ENCODE measurements at places on chromosomes 5 and 9. TPM values are rescaled to one million over a fixed set of nuclear protein-coding genes. Genes with fewer than 3 reads are reported as not detected.

DNA sequence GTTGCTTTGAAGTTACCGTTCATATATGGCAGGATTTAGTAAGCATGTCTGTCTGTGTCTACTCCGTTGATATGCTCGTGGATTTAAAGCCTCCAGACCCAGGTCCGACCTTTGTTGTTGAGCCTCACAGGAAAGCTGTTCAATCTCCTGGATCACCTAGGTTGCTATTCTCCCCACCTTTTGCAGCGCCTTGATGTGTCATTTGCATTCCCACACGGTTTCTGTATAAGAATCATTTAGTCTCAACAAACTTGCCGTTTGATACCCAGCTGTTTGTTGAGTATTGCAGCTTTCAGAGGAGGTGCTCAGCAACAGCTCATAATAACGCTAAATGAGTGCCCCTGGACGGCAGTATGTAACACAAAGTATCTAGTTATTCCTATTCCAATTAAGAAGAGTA, 1.2 kb upstream of the ADGRV1 start:
- no peak for DNase-seq

Gene RGS7BP
- total RNA-seq, result not detected

DNA sequence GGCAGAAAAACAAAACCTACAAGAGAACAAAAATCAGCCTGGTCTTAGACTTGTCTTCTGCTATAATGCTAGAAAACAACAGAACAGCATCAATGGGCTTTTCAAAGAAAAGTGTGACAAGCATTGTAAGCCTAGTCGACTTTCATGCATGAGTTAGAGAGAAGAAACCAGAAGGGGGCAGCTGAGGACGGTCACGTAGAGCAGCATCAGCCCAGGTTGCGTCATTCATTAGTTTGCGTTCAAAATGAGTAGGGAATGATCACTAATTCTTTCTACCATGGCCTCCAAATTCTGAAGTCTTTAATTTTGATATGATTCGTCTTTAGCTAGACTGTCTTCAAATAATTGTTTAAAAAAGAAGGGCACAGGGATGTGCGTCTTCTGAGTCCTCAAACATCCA, 4.7 kb upstream of the ISCA1 start:
- DNase-seq, result no peak

- no peak for DNase-seq
Observed at GRCh38 chr9:95316274-95316673, 1.2 kb downstream of the FANCC start.

Gene CACFD1
- total RNA-seq, result 7.7 TPM

Gene FANCG
- 29.2 TPM for total RNA-seq

Gene IRX1
- total RNA-seq, result not detected

DNA sequence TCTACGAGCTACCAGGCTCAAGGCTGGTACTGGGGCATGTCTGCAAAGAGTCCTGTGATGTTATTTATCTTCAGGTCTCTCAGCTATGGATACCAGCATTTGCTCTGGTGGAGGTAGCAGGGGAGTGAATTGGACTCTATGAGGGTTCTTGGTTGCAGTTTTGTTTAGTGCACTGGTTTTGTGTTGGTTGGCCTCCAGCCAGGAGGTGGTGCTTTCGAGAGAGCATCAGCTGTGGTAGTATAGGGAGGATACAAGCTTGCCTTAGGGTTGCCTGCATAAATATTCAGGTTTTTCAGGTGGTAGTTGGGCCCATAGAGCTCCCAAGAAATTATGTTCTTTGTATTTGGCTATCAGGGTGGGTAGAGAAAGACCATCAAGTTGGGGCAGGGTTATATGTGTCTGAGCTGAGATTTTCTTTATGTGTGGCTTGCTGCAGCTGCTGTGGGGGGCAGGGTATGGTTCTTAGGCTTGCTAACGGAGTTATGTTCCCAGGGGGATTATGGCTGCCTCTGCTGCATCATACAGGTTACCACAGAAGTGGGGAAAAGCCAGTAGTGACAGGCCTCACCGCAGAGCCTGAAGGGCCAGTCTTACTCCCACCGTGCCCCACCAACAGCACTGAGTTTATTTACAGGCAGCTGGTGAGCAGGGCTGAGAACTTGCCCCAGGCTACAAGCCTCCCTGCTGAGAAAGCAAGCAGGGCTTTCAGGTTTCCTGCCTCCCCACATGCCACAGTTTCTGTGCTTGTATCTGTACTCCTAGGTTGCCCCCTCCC, 9.7 kb upstream of the RIOK2 start:
- no peak for DNase-seq

Gene TGFBI
- 810 TPM for total RNA-seq

DNA sequence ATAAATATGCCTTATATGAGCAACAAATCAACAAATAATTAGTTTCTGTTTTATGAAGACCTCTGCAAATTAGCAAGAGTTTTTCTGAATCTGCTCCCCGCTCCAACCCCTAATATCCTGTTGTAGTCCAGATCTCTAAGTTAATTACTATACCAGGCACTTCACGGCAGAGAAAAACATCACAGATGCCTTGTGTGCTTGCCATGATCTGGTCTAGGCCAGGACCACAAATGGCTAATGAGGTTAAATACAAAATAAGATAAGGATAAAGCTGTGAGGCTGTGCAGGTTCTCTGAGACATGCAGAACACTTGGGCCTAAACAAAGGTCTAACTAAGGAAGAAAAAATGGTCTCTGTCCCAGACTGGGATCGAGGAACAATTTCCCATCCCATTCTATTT, 150.8 kb downstream of the SLIT3 start:
- no peak for DNase-seq

DNA sequence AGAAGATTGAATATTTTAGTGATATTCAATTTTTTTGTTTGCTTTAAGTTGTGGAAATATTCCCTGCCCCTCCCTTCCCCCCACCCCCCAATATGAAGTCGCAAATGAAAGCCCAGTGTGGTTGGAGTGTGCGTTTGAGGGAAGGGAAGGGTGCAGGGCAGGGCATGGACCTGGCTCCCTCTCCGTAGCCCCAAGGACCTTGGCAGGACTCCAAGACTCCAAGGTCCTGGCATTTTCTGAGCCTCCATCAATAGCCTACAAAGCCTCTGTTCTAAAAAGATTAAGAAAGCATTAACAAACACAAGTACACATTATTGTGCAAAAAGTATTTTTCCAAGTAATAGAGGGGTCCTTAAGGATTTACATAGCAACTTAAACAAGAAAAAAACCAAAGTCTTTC, 38.8 kb upstream of the PTPN3 start:
- no peak for DNase-seq

Measured in HFFc6 (cell line).